Peyer's patch (tissue), 4 donors: ENCODE measurements at places on chromosomes 16 and 17. TPM values are rescaled to one million over a fixed set of nuclear protein-coding genes. Genes with fewer than 3 reads are reported as not detected.

Gene MYH11
- 91.6 TPM for total RNA-seq

DNA sequence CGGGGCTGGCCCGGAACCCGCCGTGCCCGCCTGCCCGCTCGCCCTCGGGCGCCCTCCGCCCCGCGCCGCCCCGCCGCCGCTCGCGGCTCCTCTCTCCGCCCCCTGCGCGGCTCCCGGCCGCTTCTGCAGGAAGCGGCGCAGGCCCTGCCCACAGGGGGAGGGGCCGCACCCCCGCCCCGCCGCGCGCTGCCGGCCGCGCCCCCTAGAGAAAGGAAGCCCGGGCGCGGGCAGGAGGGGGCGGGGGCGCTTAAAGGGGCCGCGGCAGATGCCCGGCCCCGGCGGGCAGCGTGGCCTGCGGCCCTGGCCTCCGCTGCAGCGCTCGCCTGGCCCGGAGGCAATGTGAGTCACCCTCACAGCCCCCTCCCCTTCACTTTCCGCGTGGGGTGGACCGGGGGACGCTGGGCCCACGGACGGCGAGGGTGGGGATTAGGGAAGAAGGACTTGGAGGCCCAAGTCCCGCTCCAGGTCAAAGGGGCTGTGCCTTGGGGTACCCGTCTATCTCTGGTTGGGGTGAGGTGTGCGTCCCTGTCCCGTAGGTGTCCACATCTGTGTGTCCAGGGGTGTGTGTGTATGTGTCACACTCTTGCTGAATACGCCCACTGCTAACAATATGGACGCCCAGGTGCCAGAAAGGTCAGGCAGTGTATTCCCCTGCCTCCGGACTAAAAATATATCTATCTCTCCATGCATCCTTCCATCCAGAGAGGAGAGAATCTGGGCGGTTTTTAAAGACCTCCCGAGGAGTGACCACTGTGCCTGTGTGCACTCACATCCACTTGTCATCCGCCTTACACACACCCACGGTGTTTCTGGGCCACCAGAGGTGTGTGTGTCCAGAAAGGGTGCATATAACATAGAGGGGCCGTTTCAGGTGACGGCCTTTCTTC lies at the start of gene GIT1:
GIT1 (minus strand) TSS at position 125 of the 887 bp plus-strand sequence. CDS start 270 bp downstream, outside the sequence.
- H3K36me3 ChIP-seq, result no peaks in the 10 kb centered on the region
- peak within 1 kb of the TSS; percentile 62 for H3K4me3 ChIP-seq
- DNase-seq, result peak; percentile 84
- no peaks in the 10 kb centered on the region for H3K27me3 ChIP-seq
- peak within 1 kb of the TSS; percentile 90 for H3K27ac ChIP-seq

Gene AIPL1
- total RNA-seq, result not detected

GRCh38 chr17:17132746-17133145 lies 73.4 kb downstream of the PLD6 start:
- H3K4me1 ChIP-seq, result no peaks in the 10 kb centered on the region
- H3K4me3 ChIP-seq, result no peak overlapping the region
- H3K27ac ChIP-seq, result no peak overlapping the region
- DNase-seq, result no peak
- no peaks in the 10 kb centered on the region for H3K36me3 ChIP-seq

- H3K4me1 ChIP-seq, result no peaks in the 10 kb centered on the region
- peak overlapping the region; percentile 72 for H3K27ac ChIP-seq
- peak; percentile 56 for DNase-seq
- H3K4me3 ChIP-seq, result peak overlapping the region; percentile 59
- no peaks in the 10 kb centered on the region for H3K36me3 ChIP-seq
Measured at GRCh38 chr16:56190677-56191155, 573 bp upstream of the GNAO1 start.

- H3K36me3 ChIP-seq, result no peaks in the 10 kb centered on the region
- H3K27ac ChIP-seq, result no peak overlapping the region
- no peak overlapping the region for H3K4me3 ChIP-seq
Measured at GRCh38 chr17:6701719-6702118, 11.4 kb downstream of the SLC13A5 start.

DNA sequence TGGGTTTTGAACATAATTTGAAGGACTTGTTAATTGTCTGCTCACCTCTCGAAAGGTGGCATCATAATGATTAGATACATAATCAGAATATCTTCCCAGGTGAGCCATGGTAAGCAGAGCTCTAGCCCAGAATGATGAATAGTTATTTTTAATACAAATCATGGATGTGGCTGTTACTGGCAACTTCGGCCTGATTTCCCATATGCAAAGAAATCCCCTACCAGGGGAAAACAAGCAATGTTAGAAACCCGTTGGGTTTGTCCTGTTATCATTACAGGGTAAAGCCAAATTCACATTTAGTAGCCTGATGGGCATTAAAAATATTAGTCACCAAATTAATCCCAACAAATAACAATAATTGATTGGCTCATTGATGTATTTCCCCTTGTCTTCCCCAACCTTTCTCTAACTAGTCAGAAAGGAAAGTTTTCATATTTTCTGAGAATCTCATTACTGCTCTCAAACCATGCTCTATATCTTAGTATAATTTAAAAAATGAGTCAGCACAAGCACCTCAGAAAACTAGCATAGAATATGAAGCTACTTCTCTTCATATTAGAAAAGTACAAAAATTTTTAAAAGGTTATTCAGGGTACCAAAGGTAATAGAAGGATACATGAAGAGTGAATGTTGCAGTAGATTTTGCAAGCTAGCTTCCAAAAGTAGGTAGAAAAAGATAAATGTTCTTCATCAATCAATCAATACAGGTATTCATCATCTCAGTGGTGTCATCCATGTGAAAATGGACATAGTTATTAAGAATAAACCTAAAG lies 5.0 kb downstream of the STAT5B start:
- H3K4me3 ChIP-seq, result no peak overlapping the region
- H3K36me3 ChIP-seq, result no peaks in the 10 kb centered on the region
- H3K4me1 ChIP-seq, result no peaks in the 10 kb centered on the region
- no peak overlapping the region for H3K27ac ChIP-seq
- DNase-seq, result no peak

Gene SLC52A1
- 12.9 TPM for total RNA-seq
